ENCODE measurements at places on chromosomes 4 and X.

DNA sequence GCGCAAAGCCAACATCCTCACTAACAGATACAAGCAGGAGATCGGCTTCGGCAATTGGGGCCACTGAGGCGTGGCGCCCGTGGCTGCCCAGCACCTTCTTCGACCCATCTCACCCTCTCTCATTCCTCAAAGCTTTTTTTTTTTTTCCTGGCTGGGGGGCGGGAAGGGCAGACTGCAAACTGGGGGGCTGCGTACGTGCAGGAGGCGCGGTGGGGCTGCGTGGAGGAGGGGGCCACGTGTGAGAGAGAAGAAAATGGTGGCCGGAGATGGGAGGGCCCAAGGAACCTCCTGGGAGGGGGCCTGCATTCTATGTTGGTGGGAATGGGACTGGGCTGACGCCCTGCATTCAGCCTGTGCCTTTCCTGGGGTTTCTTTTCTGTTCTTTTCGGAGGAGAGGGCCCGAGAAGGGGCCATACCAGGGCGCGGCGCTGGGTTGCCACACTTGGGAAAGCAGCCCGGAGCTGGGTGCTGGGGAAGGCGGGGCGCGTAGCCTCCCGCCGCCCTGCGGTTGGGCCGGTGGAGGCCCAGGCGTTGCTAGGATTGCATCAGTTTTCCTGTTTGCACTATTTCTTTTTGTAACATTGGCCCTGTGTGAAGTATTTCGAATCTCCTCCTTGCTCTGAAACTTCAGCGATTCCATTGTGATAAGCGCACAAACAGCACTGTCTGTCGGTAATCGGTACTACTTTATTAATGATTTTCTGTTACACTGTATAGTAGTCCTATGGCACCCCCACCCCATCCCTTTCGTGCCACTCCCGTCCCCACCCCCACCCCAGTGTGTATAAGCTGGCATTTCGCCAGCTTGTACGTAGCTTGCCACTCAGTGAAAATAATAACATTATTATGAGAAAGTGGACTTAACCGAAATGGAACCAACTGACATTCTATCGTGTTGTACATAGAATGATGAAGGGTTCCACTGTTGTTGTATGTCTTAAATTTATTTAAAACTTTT is 4.5 kb downstream of the MID1IP1 start:
- no peak for DNase-seq

DNA sequence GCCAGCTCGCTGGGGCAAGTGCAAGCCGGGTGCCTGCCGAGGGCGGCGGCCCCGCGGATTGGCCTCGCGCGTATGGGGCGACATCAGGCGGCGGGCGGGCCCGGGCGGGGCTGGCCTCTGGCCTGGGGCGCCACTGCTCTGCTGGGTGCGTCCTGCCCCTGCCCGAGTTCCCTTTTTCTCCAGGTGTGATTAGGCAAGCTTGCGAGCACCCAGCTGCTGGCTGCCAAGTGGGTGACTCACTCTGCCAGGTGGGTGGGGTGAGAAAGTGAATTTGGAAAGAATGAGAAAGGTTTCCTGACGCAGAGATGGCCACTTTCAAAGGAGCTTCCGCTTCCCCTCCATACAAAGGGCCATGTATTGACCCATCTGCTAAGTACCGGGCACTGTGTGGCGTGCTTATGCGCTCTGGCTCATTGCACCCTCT is 32.5 kb downstream of the FGFBP1 start:
- peak; percentile 83 for DNase-seq

DNA sequence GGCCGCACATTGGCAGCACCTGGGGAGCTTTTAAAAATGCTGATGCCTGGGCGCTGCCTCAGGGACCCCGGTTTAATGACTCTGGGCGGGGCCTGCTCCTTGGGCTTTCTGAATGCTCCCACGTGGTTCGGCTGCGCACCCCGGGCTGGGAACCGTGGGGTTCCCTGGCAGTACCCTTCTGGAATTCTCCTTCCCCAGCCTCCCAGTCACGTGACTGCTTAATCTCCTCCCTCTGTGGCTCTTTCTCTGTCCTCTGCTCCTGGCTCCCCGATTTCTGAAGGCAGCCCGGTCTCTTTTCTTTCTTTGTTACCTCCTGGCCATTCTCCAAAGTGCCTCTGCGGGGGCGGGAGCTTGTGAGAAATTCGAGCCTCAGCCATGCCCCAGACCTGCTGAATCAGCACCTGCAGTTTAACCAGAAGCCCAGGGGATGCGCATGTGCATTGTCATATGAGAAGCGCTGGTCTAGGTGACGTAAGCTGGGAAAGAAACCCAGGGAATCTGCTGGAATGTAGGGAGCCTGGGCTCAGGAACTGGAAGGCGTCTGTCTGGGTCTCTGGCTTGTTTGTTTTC is 16.6 kb downstream of the CLCN4 start:
- DNase-seq: no peak

- DNase-seq: no peak
Observed at GRCh38 chr4:68708566-68708965, 38.1 kb upstream of the UGT2B15 start.

- no peak for DNase-seq
Observed at GRCh38 chrX:100606753-100607152, 22.0 kb downstream of the TNMD start.

- no peak for DNase-seq
Observed at GRCh38 chr4:13921805-13922204, 294.3 kb upstream of the BOD1L1 start.

DNA sequence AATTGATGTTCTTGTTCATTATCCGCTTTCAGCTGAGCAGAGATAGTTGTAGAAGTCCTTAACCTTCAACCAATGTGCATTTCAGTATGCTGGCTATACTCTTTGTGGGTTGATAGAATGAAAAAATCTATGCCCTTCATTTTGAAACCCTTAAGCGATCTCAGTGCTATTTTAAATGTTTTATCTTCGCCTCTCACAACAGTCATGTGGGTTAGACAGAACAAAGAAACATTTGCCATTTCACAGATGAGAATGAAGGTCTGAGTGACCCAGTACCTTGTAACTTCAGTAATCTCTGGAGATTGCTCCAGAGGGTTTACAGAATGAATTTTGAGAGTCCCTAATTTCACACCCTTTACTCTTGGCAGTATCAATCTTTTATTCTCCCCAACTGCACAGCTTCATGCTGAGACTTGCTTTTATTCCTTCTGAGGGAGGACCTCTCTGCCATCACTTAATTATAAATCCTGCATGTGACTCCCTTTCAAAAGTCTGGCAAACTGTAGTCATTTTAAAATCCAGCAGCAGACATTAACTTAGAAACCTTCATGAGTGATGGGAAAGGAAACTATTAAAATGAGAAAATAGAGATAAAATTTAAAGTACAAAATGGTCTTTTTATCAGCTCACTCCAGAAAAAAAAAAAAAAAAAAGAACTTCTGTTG is 921.5 kb downstream of the RAB28 start:
- DNase-seq: no peak

GRCh38 chrX:45553417-45553816 is 352.7 kb upstream of the DIPK2B start:
- DNase-seq: no peak

DNA sequence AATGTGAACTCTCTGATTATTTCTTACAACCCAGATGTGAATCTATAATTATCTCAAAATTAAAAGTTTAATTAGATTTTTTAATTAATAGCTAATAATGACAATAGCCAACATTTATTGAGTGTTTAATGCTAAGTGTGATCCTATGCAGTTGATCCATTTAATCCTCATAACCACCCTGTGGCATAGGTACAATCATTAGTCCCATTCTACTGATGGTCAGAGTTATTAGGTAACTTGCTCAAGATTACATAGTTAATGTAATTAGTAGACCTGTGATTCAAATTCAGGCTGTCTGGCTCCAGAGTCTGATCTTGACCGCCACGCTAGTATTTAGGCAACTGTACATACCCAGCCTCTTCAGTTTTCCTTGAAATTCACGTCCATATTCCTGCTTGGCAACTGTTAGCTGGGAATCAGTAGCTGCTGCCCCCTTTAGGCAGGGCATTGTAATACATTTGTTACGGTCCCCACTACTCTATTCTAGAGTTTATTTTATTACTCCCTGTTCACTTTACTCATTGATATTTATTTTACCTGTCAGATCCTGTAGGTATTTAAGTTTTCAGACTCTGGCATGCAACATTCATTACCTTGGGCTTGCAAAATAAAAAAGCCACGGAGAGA is 20.6 kb upstream of the TEC start:
- peak; percentile 43 for DNase-seq

- DNase-seq: no peak
Observed at GRCh38 chr4:153026591-153027346, 90.6 kb downstream of the FHDC1 start.

DNA sequence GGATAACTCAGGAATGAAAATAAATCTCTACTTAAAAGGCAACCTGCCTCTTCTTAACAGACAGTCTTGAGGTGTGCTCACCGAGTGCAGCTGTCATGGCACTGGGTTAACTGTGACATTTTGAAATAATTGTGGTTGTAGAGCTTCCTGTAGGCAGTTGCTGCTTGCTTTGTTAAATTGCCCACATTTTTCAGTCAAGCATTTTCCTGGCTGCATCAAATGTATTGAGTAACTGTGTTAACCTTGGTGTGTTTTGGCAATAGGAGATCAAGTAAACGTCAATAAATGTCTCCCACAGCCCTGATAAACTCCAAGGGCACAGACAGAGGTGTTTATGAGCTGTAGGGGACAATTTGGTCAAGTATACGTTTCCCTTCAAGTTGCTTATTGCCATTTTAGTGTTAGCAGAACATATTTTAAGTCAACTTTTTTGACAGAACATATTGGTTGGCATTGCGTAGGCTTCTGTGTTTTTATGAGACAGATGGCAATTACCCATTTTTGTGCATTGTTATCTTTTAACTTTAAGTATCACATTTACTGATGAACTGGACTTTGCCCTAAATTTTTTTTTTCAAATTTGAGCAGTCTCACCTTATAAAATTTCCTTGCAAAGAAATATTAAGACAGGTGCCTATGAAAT is 527.4 kb downstream of the C4orf33 start:
- no peak for DNase-seq

DNA sequence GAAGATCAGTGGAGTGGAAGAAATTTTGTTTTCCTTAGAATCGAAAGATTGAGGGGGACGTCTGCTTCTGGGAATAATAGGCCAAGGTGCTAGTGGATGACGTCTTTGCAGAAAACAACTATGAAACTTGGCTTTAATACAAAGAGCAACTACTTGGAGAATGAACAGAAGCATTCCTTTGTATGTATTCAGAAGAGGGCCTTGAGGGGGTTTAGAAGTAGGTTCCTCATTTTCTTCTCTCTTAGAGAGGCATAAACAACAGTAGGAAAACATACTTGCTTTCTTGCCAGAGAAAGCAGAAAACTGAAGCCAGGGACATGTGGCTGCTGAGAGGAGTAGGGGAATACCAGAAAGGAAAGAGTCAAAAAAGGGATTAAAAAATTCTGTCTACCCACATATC is 167.8 kb downstream of the ZNF330 start:
- DNase-seq: no peak

DNA sequence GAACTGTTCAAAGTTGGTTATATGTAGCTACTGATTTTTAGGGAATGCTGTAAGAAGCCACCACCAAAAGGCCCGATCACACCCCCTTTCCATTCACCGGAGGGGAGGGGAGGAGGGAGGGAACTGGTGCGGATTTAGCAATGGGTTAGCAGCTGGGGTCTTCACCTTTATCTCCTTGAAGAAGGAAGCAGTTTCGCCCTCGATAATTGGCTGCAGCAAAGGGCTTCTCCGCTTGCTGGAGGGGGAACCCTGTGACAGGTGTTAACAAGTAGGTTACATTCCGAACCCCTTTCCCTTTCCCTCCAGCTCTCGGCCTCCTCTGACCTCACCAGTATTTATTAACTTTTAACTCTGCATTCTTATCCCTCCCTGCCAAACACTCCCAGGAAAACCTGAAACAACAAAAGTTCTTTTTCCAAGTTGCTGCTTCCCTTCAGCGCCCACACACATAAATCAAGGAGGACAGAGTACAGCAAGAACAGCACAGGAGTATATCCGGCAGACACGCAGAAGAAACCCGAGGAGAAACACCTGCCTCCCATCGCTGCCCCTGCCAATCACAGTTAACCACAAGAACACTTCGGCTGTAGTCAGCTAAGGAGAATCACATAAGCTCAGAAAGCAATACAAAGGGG is 39.8 kb upstream of the NAP1L5 start:
- DNase-seq: no peak

DNA sequence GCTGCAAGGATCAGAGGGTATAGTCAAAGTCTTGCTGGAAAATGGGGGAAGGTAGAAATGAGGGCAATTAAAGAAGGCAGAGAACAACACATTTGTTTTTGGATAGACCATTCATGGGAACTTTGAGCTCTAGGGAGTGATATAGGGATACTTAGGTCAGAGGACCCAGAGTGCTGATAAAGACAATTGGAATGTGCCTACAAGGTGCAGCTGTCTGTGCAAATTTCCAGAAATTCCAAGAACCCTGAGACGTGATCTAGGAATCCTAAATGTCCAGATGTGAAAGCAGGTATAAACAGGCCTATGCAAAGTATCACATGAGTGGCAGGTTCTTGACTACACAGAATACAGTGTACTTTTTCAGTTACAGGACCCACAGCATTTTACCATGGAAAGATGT is 24.2 kb downstream of the FNIP2 start:
- no peak for DNase-seq

GRCh38 chr4:4521731-4522130 is 20.1 kb downstream of the STX18 start:
- no peak for DNase-seq

DNA sequence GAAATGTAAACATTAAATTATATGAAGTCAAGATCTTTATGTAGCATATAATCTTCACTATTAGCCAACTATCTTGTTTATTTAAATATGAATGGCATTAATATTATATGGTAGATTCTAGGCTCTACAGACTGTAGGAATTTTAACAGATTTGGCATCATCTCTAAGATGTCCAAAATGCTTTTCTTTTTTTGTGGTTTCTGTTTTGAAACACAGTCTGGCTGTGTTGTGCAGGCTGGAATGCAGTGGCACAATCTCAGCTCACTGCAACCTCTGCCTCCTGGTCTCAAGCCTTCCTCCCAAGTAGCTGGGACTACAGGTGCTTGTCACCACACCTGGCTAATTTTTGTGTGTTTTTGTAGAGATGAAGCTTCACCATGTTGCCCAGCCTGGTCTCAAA is 76.2 kb downstream of the ELOVL6 start:
- no peak for DNase-seq

GRCh38 chrX:19682712-19683331 is 167.5 kb upstream of the MAP3K15 start:
- DNase-seq: no peak

DNA sequence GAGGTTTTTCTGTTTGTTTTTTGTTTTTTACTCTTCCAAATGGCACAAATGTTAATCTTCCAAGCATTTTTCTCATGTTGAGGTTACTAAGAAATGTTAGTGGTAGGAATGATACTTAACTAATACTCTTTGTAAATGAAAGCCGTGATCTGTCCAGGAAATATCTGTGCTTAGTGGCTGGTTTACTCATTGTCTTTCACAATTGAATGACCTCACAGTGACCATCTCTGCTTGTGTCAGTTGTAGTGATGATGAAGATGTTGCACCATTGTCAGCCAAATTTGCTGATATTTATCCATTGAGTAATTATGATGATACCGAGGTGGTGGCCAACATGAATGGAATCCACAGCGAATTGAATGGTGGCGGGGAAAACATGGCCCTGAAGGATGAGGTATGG is 93.5 kb downstream of the TNIP2 start:
- DNase-seq: no peak

- DNase-seq: no peak
Observed at GRCh38 chrX:115330498-115331168, 41.1 kb downstream of the LUZP4 start.

GRCh38 chrX:124373348-124373747 is 27.0 kb downstream of the SH2D1A start:
- DNase-seq: no peak
